ENCODE measurements at places on chromosomes 7 and 10. TPM values are rescaled to one million over a fixed set of nuclear protein-coding genes. Genes with fewer than 3 reads are reported as not detected.

DNA sequence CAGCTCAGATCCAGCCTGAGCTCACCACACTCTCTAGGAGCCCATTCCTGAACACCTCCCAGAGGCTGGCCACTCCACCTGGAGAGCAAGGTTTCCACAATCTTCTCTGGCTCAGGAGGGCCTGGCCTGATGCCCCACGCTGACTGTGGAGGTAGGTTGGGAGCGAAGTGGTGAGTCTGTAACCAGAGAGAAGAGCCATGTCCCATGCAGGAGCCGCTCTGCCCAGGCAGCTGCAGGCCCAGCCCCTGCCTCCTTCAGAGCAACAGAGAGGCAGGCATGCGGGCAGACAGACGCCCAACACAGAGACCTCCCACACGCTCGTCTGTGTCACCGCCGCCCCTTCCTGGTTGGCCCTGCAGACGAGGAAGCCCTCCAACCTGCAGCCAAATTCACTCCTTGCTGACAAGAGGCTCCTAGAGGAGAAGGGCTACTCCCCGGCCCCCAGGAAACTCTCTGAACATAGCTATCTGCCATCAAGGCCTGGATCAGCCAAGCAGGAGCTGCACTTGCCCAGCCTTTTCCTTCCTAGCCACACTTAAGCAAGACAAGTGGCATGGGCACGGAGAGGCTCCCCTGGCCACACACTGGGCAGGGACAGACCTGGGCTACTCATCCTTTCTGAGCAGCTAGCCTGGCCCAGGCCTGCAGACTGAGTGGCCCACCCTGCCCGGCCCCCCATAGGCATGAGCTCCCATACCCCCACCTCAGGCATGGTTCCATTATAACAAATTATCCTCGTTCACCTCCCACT lies 101.9 kb downstream of the GRID1 start:
- no peak for DNase-seq

DNA sequence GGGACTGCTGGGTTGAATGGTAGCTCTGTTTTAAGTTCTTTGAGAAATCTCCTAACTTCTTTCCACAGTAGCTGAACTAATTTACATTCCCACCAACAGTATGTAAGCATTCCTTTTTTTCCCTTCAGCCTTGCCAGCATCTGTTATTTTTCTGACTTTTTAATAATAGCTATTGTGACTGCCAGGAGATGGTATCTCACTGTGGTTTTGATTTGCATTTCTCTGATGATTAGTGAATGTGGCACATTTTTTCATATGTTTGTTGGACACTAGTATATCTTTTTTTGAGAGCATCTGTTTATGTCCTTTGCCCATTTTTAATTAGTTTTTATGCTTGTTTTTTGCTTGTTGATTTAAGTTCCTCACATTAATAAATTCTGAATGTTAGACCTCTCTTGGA lies 990.8 kb downstream of the GATA3 start:
- DNase-seq, result no peak

DNA sequence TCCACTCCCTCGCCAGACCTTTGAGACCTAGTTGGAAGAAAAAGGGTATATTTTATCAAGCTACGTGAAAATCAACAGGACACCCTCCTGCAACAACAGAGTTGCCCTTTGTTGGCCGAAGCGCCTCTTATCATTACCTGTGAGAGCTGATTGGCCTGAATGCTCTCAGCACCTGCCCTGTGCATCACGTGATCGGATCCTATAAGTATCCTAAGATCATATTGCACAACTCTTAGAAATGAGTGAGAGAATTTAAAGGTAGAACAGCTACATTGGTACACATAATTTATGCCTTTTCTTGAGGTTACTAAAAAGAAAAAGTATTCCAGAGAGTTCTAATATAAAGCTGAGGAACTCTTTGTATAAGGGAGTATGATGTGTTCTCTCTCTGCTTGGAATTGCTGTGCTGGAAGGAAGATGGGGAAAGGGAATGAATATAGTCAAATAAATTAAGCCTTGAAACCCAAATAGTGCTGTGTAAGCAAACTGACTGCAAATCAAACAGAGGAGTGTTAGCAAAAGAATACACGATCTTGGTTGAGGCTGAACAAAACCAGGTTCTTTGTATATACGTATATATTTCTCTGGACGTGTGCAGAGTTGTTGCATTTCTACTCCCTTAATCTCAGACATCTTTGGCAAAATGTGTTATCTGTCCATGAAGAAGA lies 69.3 kb downstream of the LRRC4 start:
- DNase-seq, result no peak

DNA sequence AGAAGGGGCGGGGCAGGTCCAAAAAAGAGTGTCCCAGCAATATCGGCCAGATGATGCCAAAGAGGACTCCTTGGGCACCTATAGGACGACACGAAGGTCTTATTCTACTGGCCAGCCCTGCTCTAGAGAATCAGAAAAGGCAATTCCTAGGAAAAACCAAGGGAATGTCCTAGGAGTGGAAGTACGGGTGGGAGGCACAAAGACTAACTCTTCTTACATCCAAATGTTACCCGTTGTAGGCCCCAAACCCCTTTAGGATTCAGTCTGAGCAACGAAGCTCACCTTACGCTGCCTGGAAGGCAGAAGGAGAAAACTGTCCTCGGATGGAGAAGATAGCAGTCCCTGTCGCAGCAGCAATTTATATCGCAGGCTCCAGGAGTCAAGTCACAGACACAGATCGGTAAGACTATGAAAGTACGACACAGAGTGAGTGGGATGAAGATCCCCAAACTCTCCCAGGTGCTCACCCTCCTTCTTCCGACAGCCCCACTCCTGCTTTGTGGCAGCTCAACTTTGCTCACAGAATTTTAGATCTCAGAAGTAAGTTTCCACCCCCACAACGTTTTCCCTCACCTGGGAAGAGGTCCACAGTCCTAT lies 558 bp downstream of the TCTN3 start:
- DNase-seq, result no peak

DNA sequence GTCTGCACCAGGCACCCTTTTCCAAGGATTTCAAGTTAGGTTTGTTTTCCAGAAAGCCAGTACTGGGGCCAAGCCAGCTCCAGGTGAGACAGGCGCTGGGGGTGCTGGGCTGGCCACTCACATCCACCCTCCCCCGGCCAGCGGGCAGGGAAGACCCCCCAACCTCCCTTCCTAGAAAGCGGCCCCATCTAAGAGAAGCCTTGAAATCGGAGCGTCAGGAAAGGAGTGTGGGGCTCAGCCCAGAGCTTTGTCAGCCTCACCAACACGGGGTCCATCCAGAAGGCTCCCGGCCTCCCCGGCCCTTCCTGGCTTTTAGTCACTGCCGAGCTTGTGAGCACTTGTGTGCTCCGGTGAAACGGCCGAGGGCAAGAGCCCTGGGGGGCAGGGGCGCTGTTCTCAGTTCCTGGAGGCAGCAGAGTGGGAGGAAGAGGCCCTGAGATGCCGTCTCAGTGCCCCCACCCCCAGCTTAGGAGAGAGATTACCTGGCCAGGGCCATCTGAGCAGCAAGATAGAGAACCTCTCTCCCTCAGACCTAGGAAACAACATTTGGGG lies 39.6 kb downstream of the PDGFA start:
- no peak for DNase-seq

- peak; percentile 85 for DNase-seq
Measured at GRCh38 chr7:2172311-2173188, 60.2 kb downstream of the MAD1L1 start.

Gene CALHM3
- total RNA-seq, result not detected

- DNase-seq, result no peak
Measured at GRCh38 chr7:45092931-45093235, 4.1 kb upstream of the NACAD start.

DNA sequence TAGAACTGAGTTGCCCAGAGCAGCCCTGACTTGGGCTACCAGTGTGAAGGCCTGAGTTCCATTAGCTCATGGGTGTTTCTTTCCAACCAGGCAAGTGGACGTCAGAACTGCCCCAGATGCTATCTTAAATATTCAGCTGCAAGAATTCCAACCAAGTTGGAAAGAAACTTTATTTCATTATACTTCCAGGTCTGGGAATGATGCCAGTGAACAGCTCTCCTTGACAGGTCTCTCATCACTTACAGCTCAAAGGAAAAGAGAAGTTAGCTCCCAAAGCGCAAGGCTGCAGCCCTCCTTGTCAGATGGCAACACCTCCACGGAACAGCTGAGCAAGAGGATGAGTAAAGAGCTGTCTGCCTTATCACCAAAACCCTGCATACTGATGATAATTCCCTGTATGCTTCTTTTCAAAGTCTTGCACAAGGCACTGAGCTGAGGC lies 255.5 kb upstream of the AOAH start:
- DNase-seq, result no peak

- DNase-seq, result no peak
Measured at GRCh38 chr7:131948434-131949053, 392.1 kb upstream of the PODXL start.

- no peak for DNase-seq
Measured at GRCh38 chr10:106707657-106708056, 456.8 kb downstream of the SORCS1 start.

Gene TYW1B
- 3.0 TPM for total RNA-seq

DNA sequence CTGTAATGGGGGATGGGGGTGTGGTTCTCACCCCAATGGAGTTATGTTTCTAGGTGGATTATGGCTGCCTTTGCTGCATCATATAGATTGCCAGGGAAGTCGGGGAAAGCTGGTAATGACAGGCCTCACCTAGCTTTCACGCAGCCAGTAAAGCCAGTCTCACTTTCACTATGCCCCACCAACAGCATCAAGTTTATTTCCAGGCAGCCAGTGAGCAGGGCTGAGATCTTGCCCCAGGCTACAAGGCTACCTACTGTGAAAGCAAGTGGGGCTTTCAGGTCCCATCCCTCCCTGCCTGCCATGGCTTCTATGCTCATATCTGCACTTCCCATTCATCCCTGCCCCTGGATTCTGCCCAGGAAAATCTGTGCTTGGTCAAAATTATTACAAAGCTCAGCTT lies 61.7 kb upstream of the NXPH1 start:
- no peak for DNase-seq

DNA sequence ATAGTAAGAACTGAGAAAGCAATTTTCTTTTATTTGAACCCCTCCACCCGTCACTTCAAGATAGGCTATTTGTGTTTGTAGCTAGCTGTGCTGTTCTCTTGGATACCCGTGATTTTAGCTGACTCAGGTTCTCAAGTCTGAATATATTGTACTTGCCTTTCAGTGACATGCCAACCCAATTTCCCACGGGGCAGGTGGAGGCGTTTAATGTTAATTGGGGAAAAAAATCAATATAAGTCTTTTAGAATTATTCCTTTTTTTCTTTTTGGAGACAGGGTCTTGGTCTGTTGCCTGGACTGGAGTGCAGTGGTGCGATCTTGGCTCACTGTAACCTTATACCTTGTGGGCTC lies 36.4 kb downstream of the ZRANB1 start:
- no peak for DNase-seq

DNA sequence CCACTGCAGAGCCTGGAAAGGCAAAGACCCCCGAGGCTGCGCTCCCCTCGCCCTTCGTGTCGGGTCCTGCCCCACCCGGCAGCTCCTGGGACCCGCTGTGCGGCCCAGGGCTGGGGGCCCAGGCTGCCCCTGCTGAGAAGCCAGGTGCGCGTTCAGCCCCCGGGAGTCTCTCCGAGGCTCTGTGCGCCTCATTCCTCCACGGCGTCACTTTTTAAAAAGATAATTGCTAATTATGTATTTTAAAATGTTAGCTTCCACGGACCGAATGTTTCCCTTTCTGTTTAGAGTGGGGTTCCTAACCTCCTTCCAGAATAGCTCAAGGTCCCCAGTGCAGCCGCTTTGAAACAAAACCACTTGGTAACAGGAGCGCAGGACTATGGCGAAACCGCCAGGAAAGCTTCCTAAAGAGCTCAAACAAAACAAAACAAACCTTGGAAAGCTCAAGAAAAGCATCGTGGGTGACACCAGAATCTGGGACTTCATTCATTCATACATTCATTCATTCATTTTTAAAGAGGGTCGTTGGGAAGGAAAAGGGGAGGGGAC lies 45.6 kb downstream of the PDIA4 start:
- DNase-seq, result peak; percentile 21

DNA sequence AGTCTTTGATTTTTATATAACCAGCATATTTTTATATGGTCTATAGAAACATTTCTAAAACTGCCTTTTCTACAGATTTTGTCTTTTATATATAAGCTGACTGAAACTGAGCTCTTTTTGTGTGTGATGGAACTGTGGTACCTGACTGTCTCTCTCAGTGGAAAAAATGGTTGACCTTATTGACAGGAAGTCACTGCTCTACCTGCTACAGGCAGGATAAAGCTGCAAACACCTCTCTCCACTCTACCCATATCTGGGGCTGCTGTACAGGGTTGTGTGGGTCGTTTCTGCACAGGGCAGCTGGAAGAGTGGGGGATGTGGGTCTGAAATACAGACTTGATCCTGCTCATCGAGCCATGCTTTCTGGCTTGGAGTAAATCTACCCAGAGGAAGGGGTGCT lies 48.5 kb downstream of the BBS9 start:
- DNase-seq, result no peak

- DNase-seq, result no peak
Measured at GRCh38 chr7:31687024-31687748, at the start of gene PPP1R17. Gene PPP1R17 (plus strand): TSS chr7:31687215. CDS start chr7:31692442, 5,227 bp downstream.

Gene GDF10
- total RNA-seq, result not detected

DNA sequence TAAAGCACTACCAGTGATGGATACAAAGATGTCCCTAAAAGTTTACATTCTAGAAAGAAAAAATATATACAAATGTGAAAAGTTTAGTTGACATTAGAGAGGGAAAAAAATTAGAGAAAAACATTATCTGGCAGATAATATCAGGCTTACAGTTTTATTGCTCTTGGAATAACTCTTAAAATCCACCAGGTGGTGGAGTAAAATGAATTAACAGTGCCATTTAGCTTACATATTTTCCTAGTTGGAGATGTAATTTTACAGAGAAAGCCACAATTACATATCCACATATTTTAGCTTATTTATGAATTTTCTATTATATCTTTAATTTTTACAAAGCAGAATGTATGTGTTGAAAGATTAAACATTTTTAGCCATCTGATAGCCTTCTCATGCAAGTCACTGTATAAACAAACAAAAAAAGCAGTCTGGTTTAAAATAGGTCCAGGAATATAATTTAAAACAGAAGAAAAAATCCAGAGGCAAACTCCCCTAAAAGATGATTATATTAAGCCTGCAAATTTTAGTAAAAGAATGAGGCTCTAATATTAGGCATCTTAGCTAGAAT lies 6.5 kb downstream of the CABCOCO1 start:
- DNase-seq, result no peak

- no peak for DNase-seq
Measured at GRCh38 chr10:118758449-118758848, 3.7 kb upstream of the CACUL1 start.

Gene TET1
- 2.2 TPM for total RNA-seq

DNA sequence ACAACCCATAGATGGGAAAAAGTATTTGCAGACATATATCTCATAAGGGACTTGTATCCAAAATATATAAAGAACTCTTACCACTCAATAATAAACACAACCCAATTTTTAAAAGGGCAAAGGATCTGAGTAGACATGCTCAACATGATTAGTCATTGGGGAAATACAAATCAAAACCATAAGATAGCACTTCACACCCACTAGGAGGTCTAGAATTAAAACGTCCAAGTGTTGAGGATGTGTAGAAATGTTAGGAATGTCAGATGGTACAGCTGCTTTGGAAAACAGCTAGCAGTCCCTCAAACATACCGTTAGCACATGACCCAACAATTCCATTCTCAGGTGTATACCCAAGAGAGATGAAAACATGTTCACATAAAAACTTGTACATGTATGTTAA lies 8.3 kb downstream of the PSTK start:
- DNase-seq, result no peak

Gene SEMA3E
- not detected for total RNA-seq

Gene PDZD7
- 2.2 TPM for total RNA-seq
